Activated CD4-positive, alpha-beta T cell treated with anti-CD3 and anti-CD28 coated beads for 4 hours (primary cell): ENCODE measurements at places on chromosomes 7 and 10.

DNA sequence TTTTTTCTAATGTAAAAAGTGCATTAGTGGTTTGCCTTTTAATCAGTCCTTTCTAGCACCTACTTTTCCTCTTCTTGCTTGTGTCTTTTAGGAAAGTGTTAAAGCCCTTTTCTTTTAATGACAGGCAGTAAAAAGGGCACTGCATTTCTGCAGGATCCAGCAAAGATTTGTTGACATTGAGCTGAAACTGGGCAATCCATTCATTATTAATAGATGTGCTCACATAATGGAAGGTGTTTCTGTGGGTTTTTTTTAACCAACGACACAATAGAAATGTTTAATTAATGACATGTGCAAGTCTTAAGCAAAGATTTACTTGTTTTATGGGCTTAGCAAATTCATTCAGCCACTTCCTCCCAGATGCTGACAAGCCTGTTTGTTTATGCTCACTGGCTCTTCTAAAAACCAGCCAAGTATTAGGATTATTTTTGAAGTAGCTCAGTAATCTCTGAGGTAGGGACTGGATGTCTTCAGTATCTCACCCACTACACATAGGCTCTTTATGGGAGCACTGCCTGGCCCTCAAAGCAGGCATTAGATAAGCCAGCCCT is 1201.1 kb downstream of the SORCS1 start:
- no peak for DNase-seq

DNA sequence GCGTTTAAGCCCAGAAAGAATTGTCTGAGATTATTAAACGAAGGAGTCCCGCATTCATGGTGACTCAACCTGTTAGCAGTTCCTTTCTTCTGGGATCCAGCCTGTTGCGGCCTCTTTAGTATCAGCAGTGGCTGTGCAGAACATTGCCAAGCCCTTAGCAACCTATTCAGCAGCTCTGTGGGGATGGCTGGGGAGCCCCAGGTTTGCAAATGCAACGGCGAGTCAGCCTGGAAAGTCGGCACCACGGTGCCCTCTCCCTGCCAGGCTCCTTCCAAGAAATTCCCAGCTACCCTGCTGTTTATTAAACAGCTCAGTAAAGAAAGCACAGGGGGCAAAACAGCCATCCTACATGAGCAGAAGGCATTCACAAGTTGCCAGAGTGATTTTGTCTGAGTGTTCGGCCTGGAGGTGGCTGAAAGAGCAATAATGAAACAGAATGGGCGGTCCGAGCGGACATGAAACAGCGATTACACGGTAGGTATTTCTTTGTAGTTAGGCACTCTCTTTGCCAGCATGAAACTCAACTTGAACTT is 198.3 kb downstream of the BAMBI start:
- DNase-seq, result no peak

DNA sequence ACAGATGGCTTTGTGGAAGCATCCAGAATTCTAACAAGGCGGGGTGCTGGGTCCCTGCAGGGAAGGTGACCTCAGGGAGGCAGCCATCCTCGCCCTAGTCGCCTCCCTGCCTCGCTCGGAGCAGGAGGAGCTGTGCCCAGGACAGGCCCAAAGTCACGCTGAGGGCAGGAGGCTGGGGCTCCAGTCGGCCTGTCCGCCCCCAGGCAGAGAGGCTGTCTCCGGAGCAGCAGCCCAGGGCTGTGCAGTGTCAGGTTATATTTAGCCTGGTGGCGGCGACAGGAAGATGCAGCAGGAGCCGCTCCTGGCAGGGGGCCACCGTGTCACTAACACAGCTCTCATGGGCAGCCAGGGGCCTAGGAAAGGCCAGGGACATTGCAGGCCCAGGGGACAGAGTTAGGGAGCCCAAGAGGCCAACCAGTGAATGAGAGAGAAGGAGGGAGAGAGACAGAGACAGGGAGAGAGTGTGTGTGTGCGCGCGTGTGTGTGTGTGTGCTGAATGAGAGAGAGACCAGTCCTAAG is 13.5 kb downstream of the KCNH2 start:
- DNase-seq, result no peak

GRCh38 chr7:141550386-141551093 is 670 bp upstream of the AGK start:
- no peak for DNase-seq

GRCh38 chr10:96511044-96511945 is 2.4 kb downstream of the TLL2 start:
- no peak for DNase-seq

DNA sequence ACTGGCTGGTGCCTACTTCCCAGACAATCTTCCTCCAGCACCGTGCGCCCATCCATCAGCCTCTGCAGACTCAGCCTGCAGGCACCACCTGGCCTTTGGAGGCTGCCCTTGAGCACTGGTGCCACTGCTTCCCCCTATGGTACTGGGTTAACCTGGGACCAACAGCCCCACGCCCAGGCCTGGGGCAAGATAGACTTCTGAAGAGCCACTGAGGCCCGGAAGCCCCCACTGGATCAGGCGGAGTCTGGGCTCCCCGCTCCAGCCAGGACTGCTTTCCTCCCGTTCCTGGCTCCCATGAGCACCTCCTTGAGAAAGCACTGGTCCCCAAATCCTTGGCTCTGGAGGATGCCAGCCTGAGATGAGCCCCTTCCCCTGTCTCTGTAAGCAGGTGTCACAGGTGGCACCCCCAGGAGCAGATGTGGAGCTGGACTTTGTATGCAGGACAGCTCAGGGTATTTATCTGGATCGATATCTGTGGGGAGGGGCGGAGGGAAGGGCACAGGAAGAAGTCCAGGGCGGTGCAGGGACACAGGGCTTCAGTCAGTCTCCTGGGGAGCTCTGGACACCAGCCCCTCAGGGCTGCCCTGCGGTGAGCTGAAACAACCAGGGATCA is 206.5 kb upstream of the PPP2R2D start:
- DNase-seq, result no peak

GRCh38 chr7:108293149-108293612 is 163.0 kb upstream of the LAMB4 start:
- no peak for DNase-seq

GRCh38 chr7:66206934-66207240 is 1.8 kb downstream of the TPST1 start:
- no peak for DNase-seq

DNA sequence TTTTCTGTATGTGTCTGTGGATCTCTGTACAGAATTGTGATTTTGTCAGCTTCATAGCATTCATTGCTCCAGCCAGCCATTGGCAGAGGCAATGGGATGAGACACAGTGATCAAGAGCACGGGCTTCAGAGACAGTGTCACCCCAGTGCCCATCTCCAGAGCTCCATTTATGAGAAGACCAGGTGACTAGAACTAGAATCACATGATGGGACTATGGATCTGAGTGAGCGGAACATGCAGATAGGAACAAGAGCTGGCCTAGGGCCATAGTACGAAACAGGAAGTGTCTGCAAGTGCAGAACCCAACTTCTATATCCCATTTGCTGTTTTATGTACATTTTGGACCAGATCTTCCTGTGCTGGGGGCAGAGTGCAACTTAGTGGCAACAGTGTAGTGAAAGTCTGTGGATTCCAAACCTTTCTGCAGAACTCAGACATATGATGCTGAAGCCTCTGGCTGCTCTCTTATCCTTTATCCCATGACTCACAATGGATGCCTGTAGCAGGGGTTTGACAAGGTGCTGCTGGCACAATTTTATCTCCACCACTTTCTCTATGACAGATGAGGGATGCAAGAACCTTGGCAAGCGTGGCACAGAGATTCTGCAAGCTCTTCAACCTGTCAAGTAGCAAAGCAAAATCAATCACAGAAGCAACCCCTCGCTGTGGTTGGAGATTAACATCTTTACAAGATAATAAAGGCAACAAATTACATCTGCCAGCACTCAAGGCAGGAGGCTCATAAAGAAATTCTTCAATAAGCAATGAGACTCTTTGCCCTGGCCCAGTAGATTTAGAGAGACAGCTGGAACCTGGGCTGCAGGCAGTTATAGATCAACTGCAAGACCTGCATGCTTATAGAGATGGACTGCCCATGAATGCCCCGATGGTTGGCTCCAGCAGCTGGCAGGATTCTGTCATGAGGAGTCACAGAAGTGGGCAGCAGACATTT is 681.3 kb downstream of the TNS3 start:
- no peak for DNase-seq

DNA sequence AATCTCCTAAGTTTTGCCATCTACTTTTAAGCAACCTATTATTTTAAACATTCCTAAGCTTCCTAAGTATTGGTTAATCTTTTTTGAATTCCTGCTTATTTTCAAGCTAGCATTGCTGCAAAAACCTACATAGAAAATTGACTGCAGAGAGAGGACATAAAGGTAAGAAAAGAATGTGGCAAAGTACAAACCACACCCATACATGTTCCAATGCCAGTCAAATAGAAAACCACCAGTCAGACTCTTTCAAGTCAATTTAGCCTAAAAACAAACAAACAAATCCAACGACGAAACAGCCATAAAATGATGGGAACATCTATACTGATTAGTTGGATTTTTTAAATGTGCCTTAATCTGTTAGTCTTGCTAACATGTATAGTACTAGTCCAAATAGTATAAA is 804.8 kb downstream of the GRM8 start:
- DNase-seq, result no peak

DNA sequence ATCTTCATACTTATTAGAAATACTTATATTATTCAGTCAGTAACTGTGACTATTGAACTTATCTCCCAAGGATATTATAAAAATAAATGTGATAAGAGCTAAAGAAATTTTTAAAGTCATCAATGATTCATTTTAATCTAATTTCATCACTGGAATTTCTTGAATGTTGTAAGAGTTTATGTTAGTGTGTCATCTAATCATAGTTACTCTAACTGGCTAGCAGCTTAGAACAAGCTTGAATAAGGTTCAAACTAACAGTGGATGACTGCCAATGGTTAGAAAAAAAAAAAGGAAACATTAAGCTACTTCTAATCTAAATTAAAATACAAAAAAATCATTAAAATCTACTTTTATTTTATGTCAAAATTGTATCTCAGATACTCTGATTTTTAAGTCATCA is 1066.3 kb downstream of the CNTNAP2 start:
- DNase-seq, result no peak
